ENCODE measurements at places on chromosomes 12 and 14.

GRCh38 chr12:80567401-80567800 is 123.4 kb downstream of the PTPRQ start:
- DNase-seq: no peak

DNA sequence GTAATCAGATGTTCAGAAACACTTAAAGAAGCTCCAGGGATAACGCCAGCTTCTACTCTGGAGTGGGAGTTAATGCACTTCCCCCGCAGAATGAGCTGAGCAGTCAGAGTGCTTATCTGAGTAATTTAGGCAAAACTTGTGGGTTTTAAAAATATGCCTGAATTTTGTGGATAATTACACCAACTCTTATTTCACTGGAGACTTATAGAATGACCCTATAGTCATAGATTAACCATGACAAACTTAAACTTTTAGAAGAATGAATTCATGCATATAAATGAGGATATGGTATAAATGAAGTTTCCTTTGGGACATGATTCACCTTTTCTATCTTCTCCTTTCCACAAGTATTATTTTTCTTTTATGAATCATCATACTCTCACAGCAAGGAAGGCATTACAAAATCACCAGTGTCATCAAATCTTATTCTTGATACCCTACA is 241.1 kb upstream of the FBXO33 start:
- DNase-seq: no peak

GRCh38 chr12:11656550-11656949 is 7.1 kb downstream of the ETV6 start:
- no peak for DNase-seq

DNA sequence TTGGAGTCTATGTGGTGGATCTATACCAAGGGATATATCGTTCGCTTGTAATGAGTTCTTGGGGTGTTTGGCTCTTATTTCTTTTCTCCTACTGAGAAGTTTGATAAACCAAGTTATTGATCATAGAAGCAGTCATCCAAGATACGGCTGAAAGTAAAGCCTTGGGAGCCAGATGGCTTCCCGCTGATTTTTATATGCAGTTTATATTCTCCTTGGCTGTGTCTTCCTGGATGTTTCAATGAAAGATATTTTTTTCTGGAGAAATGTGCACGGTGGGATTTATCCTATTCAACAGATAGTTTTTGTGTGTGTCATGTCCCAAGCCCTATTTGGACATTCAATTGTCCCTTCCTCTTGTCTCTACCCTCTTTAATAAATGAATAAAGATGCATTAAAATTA is 289.0 kb downstream of the ERC1 start:
- DNase-seq: no peak

- DNase-seq: no peak
Measured at GRCh38 chr12:52646613-52647012, 5.4 kb downstream of the KRT2 start.

GRCh38 chr12:75444429-75445136 is 36.0 kb upstream of the GLIPR1 start:
- DNase-seq: no peak

DNA sequence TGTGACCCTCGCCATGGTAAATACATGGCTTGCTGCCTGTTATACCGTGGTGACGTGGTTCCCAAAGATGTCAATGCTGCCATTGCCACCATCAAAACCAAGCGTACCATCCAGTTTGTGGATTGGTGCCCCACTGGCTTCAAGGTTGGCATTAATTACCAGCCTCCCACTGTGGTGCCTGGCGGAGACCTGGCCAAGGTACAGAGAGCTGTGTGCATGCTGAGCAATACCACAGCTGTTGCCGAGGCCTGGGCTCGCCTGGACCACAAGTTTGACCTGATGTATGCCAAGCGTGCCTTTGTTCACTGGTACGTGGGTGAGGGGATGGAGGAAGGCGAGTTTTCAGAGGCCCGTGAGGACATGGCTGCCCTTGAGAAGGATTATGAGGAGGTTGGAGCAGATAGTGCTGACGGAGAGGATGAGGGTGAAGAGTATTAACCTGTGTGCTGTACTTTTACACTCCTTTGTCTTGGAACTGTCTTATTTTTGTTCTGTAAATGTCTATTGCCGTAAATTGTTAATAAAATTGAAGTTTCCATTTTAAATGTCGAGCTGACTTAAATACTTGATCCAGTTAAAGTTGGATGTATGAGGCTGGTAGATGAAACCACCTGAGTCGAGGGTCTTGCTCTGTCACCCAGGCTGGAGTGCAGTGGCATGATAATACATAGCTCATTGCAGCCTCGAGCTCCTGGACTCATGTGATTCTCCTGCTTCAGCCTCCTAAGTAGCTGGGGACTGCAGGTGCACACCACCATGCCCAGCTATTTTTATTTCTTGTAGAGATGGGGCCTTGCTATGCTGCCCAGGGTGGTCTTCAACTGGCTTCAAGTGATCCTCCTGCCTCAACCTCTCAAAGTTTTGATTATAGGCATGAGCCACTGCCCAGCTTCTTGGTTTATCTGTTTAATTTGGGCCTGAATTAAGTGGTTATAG is 8.2 kb downstream of the TUBA1C start:
- DNase-seq: no peak

GRCh38 chr14:28756269-28756883 is 10.2 kb upstream of the FOXG1 start:
- DNase-seq: no peak
